ENCODE measurements at places on chromosomes 1 and 21.

GRCh38 chr1:27004471-27005165, 8.0 kb downstream of the TENT5B start:
- DNase-seq = no peak

- no peak for DNase-seq
These were observed 629 bp downstream of the CTNNBIP1 start for GRCh38 chr1:9909234-9910046.

DNA sequence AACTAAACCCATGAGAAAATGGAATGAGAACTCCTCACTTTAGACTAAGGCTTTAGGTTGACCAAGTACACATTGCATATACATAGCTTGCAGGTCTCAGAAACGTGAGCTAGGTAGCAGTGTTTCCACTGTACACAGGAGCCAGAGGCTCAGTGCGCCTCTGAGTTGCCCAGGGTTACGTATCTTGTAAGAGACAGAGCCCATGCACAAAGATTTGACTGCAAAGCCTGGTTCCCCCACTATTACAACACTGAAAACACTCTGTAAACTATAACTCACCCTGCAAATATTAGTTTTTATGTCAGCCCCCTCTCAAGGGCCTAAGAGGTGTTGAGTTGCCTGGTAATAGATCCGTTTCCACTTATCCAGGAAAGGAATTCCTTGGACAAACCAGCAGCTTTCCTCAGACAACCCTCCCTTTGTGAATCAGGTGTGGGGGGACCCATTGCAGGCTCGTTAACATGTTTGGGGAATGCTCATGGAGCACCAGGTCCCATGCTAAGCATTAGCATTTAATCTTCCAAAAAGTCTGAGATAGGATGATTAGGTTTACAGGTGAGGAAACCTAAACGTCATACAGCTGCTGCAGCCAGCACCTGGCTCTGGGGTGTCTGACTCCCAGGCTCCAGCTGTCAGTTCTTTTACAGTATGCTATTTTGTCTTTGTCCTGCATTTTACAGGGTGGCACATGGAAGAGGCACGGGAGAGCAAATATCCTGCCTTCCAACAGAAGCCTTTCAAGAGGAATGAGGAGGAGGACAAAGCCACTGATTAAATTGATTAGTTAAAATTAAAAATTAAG, 25.7 kb downstream of the TENT5C start:
- DNase-seq = no peak

GRCh38 chr1:26994020-26994786, 711 bp downstream of the TRNP1 start:
- DNase-seq = no peak

GRCh38 chr1:17027403-17027802, 15.7 kb upstream of the ATP13A2 start:
- DNase-seq = no peak

DNA sequence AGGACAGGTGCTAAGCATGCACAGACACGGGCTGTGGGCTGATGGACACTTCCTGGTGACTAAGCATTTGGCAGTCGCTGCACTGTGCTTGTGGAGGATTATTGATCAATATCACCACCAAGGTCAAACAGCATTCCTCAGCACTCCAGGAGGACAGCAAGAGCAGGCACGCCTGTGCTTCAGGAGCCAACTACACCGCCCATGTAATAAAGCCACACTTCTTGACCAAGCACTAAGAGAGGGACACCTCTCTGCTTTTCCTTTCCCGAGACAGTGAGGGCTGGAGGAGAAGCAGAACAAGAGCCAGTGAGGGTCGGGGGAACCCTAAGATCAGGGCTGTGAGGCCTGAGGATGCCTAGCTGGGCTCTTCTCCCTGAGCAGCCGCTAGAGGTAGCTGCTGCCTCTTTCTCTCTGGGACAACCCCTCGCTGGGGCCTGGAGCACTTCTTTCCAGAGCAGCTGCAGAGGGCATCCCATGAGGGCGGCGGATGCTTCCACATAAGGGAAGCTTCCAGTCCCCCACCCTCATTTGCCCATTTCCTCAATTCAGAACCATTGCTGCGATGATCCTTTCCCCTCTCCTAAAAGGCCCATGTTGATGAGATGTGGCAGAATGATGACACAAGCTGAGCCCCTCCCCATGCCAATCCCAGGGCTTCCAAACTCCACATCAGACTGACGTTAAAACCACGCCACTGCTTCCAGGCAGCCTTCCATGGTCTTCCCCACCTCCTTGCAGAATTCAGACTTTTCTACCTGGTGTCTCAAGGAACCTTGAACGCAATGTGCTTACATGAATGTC, 19.1 kb downstream of the RAB7B start:
- peak; percentile 62 for DNase-seq

DNA sequence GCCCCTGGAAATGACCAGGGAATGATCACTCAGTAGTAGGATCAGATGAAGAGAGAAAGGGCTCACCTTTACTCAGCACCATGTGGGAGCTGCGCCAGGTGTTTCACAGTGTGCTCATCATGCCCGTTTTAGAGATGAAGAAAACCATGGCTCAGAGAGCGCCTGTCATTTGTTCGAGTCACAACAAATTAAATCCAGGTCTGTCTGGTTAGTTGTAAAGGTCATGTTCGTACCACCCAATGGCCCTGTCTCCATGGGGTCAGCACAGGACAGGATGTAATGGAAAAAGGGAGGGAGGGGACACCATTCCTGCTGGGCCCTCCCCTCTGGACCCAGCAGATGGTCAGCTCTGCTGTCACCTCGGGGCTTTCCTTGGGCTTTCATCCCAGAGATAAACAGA, 15.2 kb downstream of the KIRREL1 start:
- DNase-seq = no peak

DNA sequence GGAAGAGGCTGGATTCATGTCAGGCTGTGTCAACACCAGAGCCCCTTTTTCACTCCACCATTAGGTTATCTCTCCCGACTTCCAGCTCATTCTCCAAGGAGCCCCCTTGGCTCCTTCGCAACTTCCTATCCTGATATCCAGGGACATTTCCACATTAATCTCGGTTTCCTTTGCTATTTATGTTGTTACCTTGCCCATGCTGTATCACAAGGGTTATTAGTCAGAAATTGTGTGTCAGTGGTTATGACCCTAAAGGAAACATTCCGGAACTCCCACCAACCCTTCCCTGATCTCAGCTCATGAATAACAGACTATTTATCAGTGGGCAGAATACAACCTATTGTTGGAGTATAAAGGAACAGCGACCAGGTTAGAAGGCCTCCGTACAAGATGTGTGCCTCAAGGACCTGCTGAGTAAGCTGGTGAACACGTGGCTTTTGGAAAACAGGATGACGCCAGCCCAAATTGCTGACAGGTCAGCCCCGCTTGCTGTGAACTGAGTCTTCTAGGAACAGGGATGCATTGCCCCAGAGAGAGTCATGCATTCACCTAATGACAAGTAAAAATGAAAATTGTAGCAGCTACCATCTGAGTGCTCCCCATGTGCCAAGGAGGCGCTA, 121.5 kb downstream of the PLPP3 start:
- DNase-seq = no peak

- no peak for DNase-seq
These were observed 59.3 kb upstream of the LHX8 start for GRCh38 chr1:75074831-75075395.

GRCh38 chr1:156684227-156684782, 7.1 kb upstream of the NES start:
- no peak for DNase-seq

DNA sequence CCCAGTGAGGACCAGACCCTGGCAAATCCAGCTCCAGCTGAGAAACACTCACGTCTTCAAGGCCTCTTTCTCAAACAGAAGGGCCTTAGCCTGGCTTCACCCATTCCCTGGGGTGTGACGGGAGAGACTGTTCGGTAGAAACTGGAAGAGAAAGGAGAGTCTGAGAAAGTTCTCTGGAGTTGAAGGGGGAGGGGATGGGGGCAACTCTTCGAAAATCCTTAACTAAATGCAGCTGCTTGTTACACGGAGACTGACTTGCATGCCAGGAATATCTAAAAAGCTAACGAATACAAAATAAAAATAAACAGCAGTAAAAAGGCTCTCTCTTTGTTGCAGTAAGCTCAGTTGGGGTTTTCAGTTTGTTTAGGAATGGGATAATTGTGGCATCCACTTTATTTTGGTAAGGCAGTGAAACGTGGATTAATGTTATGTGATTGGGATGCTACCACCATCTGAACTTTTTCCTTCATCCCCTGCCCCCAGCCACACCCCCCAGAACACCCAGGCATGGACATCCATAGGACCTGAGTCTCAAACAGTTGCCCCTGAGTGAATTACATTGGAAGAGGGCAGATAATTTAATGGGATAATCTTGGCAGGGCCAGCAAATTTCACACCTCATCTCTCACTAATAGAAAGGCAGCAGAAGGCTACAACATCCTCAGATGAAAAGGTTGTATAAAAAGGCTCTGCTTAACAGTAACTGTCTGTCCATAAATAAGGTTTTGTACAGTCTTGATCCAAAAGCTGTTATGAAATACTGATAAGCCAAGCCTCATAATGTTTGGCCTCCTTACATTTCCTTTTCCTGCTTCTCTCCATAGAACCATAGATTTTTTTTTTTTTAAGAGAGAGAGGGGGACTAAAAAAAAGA, 5.8 kb downstream of the ROR1 start:
- DNase-seq = no peak

- no peak for DNase-seq
These were observed 14.9 kb downstream of the COLGALT2 start for GRCh38 chr1:184022668-184023067.

All from anterior cingulate cortex (tissue), 58 donors.